Cerebellar nuclear complex (tissue), 1 donor: ENCODE measurements at places on chromosomes 4 and X.

GRCh38 chr4:33616121-33616520, 2628.2 kb downstream of the ARAP2 start:
- DNase-seq: no peak

GRCh38 chrX:48487362-48487798, 11.4 kb downstream of the FTSJ1 start:
- DNase-seq: no peak

- DNase-seq: no peak
Measured at GRCh38 chr4:1539859-1540600, 133.8 kb upstream of the NKX1-1 start.

DNA sequence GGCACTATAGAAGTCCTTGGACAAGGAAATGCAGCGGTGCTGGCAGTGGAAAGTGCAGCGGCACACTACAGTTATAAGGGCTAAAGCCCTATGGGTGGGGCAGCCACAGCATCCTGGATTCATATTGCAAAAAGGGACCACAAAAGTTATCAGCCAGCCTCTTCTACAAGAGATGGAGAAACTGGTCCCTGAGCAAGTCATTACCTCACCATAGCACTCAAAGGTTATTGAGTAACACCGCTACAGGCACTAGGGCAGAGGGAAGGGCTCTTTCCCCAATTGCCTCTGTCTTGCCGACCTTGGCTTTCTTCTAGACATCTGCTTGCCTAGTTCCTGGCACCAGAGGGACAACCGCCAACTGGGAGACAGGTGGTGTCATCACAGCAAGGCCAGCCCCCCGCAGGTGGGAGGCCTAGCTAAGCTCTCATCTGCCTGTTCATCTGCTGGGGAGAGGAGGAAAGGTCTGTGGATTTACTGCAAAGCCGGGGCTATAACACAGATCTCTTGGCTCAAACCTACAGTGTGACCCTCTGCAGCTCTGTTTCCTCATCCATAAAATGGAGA, 600.0 kb downstream of the BCOR start:
- DNase-seq: no peak

- DNase-seq: no peak
Measured at GRCh38 chr4:94516999-94517398, 65.3 kb downstream of the PDLIM5 start.

DNA sequence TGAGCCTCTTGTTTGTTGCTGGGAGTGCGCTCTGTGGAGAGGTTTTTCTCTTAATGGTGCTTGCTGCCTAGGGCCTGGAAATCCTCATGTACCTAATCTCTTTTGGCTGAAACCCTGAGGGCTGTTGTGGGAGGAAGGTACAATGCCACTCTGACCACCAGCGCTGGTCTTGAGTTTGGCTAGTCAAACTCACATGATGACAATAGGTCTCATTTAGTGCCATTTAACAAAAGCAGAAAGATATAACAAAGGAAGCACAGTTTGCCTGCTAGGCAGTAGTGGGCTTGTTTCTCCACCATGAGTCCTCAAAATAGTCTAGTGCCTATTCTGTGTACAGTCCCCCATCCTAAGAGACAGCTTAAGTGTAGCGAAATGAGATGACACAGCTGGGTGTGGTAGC, 111.3 kb downstream of the TSPAN7 start:
- no peak for DNase-seq

DNA sequence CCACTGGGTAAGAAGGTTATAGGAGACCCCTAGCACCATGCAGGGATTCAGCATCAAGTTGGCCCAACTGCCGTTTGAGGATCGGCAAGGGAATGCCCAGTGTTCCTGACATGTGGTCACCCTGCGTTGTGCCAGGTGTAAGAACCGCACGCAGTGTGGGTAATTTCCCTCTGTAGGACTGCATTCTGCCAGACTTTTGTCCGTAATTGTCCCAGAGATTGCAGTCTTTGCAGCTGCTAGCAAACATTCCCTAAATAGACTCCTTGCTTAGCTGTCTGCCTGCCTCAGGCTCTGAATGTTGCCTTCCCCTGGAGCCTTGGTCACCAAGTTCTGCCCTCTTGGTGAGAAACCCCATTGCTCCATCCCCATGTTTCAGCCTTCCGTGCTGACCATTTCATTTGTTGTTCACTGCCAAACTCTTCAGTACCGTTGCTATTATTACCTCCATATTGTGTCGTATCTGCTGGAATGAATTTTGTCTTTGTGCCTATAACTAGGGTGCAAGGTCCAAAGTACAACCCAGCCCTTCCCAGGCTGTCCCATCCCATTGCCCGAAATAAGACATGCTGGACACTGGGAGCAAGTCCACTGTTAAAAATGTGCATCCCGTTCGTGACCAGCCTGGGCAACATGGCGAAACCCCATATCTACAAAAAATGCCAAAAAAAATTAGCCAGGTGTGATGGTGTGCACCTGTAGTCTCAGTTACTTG, 53.8 kb upstream of the USP9X start:
- DNase-seq: no peak

- no peak for DNase-seq
Measured at GRCh38 chr4:33626221-33626620, 2618.1 kb downstream of the ARAP2 start.

GRCh38 chr4:17694552-17694951, 80.1 kb downstream of the MED28 start:
- no peak for DNase-seq
